Progenitor cell of endocrine pancreas (in vitro differentiated cells): ENCODE measurements at places on chromosomes 5 and 9. TPM values are rescaled to one million over a fixed set of nuclear protein-coding genes. Genes with fewer than 3 reads are reported as not detected.
A peak's percentile ranks its signal among the peaks of the same experiment; 100 is the strongest.

DNA sequence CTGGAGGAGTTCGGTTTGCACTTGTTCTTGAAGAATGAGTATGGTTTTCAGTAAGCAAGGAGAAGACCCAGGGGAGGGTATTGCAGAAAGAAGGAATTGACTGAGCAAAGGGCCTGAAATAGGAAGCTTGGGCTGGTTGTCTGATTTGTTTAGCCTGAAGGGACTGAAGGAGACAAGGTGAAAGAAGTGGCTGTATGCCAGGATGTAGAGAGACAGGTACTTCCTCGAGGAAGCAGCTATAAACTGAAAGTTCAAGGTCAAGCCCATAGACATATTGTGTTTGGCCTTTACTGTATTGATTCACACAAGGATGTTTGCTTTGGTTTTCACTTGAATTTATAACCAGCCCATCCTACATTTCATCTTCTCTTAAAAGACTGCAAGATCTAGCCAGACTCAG, 183.1 kb downstream of the PALM2AKAP2 start:
- DNase-seq: no peak

The PCDHA9 gene
- 3.4 and 3.8 TPM in 2 replicates for total RNA-seq

DNA sequence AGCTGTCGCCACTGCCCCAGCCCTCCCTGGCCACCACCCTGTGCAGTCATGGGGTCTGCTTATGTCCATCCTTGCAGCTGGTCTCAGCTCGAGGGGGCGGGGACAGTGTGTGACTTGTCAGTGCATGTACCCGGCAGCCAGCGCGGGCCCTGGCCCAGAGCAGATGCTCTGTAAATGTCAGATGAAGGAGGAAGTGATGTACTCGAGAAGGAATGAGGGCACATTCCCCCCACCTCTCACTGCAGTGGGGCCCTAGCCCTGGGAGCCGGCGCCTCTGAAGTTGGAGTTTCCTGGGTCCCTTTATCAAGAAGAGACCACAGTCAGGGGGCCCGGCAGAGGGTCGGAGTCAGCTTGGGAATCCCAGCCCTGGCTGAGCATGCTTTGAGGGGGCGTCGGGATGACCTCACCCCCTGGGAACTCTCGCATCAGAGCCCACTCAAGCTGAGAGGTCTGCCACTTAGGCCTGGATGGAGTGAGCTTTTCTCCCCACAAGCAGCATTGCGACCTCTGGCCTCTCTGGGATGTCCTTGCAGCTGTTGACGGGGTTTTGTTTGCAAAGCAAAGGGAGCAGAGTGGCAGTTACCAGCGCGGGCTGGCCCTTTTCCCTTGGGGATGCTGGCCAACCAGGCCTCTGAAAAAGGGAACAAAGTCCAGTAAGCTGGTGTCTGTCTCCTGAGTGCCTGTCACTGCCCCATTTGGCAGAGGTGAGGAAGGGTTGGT, 19.0 kb downstream of the NEURL1B start:
- peak; percentile 21 for DNase-seq

The KLF4 gene
- total RNA-seq: 8.0 and 9.2 TPM in 2 replicates

DNA sequence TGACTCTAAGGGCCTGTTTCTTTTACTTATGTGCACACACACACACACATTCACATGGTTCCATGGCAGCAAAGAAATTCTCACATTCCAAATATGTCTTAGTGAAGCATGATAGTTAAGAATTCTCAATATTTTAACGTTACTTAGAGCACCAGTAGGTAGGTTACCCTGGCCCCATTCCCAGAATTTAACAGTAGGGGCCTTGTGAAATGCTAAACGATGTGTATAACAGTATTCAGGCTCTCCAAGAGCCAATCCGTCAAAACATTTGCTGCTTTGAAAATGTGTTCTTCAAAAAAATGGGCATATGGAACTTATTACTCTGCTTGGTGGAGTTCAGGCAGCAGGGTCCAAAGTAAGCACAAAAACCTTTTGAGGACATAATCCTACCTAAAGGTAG, 93.7 kb upstream of the DAB2 start:
- DNase-seq: no peak

The CCDC152 gene
- 0.17 and 0.20 TPM in 2 replicates for total RNA-seq

- no peak for DNase-seq
These were observed 11.7 kb downstream of the NIPAL4 start for GRCh38 chr5:157471709-157472108.

DNA sequence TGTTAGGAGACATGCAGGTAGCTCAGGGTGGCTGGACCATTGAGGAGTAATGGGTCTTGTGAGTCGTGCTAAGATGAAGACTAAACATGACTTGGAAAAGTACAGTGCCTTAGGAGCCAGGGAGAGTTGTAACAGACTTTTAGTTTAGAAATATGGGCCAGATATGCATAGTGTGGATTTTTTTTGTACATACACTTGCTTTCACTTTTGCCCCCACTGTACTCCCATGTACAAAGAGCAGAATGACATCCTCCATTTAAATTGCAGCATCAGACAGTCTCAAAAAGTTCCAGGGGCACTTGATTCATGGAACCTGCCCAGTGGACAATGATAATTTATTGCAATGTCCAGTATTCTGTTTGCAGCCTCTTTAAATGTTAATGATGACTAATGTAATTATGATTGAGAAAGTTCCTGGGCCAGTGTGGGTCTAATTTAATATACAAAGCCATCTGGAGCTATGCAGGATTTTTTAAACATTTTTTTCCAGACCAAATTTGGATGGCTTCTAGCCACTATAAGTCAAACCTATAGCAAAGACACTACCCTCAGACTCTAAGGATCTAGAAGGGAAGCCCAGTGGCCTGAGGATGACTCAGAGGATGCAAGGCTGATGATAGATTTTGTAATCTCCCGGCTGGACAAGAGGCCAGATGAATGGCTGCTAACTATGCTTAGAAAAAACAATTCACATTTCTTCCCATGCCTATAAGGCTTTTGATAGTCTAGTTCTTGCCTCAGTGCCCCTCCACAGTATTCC, 80.1 kb downstream of the TRPC7 start:
- DNase-seq: no peak

DNA sequence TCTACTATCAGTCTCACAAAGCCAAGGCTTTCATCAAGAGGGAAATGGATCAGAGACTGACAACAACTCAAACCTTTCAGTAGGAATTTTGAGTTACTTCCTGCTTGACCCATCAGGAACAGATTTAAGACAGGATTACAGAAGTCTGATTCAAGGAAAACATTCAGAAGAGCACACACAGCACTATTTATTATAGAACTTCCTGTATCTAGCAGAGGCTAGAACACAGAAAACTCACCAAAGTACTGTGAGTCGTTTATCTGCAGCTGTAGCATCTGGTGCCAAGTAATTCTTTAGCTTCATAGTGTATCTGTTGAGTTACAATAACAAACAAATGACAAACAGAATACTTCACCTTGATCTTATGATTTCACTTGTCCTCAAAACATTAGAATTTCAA, 13.8 kb downstream of the LEAP2 start:
- DNase-seq: no peak

DNA sequence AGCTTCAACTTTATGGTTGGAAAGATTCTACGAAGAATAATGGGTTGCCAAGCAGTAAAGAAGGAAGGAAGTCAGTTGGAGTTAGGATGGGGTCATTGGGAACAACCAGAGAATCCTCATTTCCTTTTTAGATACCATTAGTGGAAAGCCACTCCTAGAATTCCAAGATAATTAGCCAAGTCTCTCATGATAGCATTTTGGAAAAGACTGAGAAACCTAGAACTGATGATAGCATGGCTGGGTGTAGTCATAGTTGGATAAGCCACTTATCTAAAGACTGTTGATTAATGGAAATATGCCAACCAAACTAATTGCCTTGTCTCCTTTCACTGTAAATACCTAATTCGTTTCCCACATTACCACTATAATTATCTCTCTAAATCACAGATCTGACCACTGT, 377.0 kb downstream of the GLIS3 start:
- no peak for DNase-seq

GRCh38 chr5:36173426-36173825, 21.5 kb downstream of the SKP2 start:
- no peak for DNase-seq

The F12 gene
- 4.0 and 4.7 TPM in 2 replicates for total RNA-seq

The TIGD6 gene
- 3.8 and 4.2 TPM in 2 replicates for total RNA-seq

The TMEFF1 gene
- 69.1 and 78.1 TPM in 2 replicates for total RNA-seq

The MCTP1 gene
- 1.7 and 2.1 TPM in 2 replicates for total RNA-seq

DNA sequence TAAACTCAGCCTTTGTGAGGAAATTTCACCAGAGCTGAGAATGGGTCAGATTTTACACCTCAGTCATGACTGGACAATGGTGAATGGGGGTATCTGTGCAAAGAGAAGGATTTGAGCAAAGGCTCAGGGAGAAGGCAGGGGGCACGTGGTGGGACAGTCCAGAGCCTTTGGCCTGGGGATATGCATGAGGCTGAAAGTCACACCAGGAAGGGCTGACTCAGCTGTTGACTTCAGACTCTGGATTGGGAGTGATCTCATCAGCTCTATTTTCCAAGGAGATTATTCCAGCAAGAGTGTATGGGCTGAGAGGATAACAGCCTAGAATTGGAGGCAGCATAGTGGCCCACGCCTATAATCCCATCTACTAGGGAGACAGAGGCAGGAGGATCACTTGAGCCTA, 53.6 kb downstream of the SAXO1 start:
- DNase-seq: no peak

GRCh38 chr9:72065076-72065475, 4.7 kb upstream of the C9orf57 start:
- no peak for DNase-seq

- no peak for DNase-seq
These were observed 124.9 kb downstream of the SPOCK1 start for GRCh38 chr5:137374110-137374714.

The PCDHB8 gene
- 2.0 and 2.8 TPM in 2 replicates for total RNA-seq

The NEUROG1 gene
- not detected in 2 replicates for total RNA-seq

DNA sequence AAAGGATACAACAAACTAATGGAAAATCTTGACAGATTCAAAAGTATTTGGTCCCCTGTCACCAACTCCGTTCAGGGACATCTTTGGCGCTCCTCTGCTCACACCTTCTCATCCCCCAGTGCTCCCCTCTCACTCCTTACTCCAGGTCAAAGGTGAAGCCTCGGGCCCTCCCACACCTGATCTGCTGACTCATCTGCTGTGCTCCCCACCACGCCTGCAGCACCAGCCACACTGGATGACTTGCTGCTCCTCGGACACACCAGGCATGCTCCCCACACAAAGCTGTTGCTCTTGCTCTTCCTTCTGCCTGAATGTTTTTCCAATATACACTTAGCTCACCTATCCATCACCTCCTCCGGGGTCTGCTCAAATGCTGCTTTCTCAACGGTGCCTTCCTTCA, 123.4 kb downstream of the ESM1 start:
- no peak for DNase-seq

DNA sequence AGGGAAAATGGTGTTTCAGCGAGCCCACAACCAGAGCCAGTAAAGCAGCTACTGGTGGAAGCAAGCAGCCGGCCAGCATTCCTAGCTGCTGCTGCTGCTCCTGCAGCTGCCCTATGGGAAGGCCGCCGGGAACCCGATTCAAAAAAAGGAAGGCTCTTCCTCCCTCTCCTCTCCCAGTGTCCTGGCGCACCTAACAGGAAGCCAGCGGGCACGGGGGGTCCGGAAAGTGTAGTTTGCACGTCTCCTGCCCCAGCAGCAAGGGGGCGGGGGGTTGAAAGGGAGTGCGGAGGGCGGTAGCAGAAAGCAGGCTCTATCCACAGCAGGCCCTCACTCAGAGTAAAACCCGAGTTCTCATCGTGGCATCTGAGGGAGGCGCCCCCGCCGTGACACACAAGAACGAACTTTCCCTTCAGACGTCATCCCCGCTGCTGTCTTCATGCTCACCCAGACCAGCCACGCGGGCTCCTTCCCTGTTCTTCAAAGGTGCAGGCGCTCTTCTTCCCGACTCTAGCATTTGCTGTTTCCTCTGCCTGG, 16.5 kb downstream of the GRXCR2 start:
- peak; percentile 11 for DNase-seq

DNA sequence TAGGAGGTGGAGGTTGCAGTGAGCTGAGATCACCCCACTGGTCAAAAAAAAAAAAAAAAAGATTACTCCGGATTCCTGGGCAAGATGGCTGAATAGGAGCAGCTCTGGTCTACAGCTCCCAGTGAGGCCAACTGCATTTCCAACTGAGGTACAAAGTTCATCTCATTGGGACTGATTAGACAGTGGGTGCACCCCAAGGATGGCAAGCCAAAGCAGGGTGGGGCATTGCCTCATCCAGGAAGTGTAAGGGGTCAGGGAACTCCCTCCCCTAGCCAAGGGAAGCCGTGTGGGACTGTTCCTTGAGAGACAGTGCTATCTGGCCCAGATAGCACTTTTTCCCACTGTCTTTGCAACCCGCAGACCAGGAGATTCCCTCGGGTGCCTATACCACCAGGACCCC, 70.7 kb downstream of the CARTPT start:
- no peak for DNase-seq

- DNase-seq: no peak
These were observed 69.4 kb downstream of the IQGAP2 start for GRCh38 chr5:76472335-76473008.

DNA sequence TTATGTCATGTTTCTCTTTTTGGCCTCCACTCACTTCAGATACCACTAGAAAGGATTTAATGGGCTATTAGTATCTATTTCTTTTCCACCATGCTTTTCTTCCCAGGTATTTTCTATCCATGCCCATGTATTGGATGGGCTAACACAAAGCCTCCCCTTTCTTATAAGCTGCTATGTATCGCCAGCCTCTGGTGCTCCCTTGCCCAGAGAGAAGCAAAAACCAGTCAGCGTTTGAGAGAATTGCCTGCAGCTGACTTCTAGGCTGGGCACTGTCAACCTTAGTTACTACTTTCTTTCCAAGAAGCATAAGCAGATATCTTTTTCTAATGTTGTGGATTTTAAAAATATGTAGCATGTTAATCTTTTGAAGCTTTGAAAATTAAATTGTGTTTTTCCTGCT, 30.2 kb upstream of the HSPB3 start:
- no peak for DNase-seq
